IPS DF 19.7 (cell line): ENCODE measurements at places on chromosomes 6 and 20.

- DNase-seq = no peak
Measured at GRCh38 chr6:24274441-24275083, 83.3 kb downstream of the DCDC2 start.

- DNase-seq = no peak
Measured at GRCh38 chr6:16355699-16356446, 117.5 kb downstream of the GMPR start.

- peak; percentile 92 for DNase-seq
Measured at GRCh38 chr6:4021133-4021853, 57.6 kb downstream of the FAM217A start.

- DNase-seq = no peak
Measured at GRCh38 chr6:167054987-167055386, 55.8 kb downstream of the CEP43 start.

DNA sequence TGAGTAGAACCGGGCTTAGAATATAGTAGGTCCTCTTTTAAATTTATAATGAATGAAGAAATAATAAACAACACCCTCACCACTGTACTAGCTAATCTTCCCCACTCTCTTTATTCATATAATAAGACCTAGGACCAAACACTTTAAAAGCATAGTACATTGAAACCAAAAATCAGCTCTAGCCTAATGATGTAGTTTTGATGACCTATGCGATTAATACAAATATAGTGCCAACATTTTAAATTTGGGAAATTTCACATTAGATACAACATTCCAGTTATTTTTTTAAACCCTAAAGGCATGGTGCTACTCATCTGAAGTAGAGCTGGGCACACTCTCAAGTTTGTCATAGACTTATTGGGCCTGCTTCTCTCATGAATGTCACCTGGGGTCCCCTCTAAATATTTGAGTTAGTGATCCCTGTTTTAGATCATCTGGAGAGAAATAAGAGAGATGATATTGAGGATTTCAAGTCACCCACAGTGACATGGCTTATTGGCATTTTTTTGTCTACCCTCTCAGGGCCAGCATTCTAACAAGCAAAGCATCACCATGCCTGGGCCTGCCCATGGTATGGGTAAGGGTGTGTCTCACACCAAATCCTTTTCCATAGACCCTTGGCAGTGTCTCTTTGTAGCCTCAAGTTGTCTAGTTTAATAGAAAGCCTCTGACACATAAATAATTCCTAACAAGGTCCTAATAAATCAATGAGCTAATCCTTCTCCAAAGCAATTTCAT is 319.8 kb downstream of the HIVEP2 start:
- DNase-seq = no peak

GRCh38 chr6:17001188-17001587 is 100.7 kb upstream of the STMND1 start:
- no peak for DNase-seq

DNA sequence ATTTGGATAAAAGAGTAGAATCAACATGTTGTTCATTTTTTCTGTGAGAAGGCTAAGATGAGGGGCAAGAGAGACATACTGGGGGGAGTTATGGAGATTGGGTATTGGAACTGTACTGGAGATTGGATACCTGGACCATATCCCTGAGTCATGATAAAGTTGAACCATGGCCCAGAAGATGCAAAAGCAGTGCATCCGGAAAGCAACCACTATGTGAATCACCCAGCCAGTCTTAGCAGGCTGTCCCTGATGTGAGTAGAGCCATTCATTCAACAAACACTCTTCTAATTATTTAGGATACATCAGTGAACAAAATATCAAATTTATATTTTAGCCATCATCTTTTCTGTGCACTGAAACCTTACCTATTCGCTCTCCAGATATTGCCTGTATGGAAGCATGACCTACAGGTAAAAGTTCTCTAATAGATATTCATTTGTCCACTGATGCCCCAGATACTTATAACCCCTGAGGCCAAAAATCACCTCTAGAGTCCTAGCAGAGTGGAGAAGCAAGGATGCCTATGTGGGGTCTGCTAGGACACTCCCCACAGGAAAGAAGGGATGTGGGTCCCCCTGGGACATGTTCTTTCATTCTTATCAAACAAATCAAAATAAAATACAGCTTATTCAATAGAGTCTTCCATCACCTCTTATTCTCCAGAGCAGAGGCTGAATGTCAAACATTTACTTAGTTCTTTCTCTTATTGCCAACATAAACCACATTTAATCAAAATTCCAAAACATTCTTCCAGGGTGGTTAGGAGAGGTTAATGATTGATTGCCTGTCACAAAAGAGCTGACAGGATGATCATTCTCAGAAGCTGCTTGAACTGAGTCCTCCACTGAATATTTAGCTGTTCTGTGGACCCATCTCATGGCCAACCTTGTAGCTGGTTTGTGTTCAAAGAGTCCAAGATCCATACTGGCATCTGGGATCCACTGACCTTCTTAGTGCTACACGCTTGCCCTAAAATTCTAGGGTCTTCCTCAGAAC is 37.0 kb upstream of the PKHD1 start:
- no peak for DNase-seq

GRCh38 chr6:129766959-129767728 is 57.2 kb upstream of the ARHGAP18 start:
- no peak for DNase-seq

GRCh38 chr6:112154711-112155110 is 67.3 kb downstream of the FAM229B start:
- no peak for DNase-seq

DNA sequence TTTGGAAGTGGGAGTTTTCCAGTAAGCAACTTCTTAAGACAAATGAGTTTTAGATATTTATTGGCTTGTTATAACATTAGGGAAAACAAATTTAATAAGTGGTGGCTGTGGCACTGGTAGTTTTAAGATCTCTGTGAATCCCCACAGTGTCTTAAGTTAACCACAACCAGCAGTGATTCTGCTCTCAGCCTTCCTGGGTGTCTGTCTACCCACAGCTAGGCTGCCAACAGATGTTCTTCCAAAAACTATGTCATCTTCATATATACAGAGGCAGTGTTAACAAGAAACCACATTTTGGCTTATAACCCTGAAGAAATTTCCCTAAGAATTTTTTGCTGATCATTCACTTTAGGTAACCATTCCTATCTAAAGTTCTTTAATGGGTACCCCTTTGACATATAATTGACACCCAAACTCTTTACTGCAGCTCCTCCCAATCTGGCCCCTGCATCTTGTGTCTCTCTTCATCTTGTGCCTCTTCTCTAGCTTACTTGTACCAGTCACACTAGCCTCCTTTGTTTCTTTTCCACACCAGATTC is 52.7 kb downstream of the TOP1 start:
- no peak for DNase-seq

DNA sequence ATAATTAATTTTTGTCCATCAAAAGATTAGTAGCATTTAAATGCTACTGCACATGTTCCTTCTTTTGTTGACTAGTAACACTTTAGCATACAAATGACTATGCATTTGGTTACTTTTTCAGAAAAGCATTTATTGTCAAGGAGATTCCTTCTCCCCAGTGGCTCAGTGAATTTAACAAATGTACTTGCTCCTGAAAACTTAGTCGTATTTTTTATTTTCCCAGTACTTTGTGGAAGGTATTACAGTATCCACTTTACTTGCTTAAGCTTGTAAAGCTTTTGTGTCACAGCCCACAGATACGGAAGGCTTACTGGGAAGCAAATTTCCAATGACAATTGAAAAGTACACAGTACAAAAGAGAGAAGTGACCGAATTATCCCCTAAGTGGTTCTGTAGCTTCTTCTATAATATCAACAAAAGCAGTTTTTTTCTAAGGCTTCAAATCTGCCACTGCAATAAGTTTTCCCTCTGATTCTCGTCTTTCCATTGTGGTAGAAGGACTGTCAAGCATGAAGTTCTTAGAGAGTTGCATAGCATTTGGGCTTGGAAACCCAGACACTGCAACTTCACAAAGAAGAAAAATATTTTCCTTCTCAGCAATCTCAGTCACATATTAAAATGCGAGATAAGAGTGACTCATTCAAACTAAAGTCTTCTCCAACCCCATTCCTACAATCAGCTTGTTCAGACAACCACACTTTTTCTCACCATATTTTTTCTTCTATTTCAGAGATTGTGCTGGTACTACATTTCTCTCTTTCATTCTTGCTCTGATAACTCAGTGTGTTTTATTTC is 431.2 kb downstream of the GRIK2 start:
- no peak for DNase-seq

- no peak for DNase-seq
Measured at GRCh38 chr6:3287976-3288707, 29.4 kb downstream of the PSMG4 start.

GRCh38 chr20:10594296-10594868 is 79.4 kb downstream of the JAG1 start:
- no peak for DNase-seq

GRCh38 chr6:157020398-157020797 is 243.2 kb downstream of the ARID1B start:
- DNase-seq = no peak

DNA sequence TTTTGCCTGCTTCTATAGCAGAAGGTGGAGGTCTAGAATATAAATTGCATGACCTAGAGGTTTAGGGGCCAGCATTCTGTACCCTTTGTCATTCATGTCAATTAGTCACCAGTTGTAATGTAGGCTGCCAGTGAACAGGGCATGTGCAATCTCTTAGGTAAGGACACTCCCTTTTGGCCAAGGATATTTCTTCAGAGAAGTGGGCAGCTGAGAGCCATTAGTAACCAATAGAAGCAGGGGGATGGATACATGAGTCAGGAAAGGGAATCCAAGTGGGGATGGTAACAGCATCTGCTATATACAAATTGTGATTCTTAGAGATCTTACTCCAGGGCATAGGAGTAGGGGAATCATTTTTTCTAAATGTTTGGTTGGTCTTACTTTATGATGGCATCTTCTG is 494.2 kb upstream of the JAG1 start:
- DNase-seq = no peak

DNA sequence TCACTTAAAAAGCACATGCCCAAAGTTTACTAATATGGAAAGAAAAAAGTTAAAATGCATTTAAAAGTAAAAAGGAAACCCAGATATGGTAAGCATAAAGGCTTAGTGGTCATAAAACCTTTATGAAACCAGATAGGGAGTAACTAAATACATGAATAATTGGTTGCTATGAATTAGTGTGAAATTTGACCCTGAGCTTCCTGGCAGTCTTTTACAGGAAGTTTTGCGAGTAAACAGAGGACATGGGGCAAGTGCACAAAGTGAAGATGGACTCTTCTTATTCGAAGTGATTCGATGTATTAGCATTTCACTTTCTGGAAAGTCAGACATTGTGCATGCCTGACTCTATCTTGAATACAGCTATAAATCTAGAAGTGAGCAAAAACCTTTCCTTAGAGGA is 90.9 kb upstream of the MLIP start:
- no peak for DNase-seq

- no peak for DNase-seq
Measured at GRCh38 chr6:42335896-42336295, 115.8 kb downstream of the TRERF1 start.

- no peak for DNase-seq
Measured at GRCh38 chr6:157597461-157598312, 216.7 kb downstream of the ZDHHC14 start.

DNA sequence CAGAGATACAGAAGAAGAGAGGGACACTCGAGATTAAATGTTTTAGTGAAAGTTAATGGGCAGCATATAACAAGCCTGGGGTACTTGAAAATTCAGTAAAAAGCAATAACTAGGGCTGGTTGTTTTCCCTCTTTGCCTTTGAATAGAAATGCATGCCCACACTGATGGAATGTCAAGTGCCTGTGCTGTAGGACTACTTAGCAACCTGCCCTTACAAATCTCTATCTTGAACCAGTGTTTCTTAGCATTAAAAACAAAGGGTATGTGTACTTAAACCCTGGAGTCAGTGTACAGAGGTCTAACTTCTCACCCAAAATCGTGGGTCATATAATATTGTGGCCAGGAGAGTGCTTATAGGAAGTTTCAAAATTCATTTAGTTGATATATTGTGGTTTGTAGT is 37.1 kb downstream of the RNF144B start:
- no peak for DNase-seq

- DNase-seq = no peak
Measured at GRCh38 chr6:7137335-7138045, 29.7 kb downstream of the RREB1 start.

DNA sequence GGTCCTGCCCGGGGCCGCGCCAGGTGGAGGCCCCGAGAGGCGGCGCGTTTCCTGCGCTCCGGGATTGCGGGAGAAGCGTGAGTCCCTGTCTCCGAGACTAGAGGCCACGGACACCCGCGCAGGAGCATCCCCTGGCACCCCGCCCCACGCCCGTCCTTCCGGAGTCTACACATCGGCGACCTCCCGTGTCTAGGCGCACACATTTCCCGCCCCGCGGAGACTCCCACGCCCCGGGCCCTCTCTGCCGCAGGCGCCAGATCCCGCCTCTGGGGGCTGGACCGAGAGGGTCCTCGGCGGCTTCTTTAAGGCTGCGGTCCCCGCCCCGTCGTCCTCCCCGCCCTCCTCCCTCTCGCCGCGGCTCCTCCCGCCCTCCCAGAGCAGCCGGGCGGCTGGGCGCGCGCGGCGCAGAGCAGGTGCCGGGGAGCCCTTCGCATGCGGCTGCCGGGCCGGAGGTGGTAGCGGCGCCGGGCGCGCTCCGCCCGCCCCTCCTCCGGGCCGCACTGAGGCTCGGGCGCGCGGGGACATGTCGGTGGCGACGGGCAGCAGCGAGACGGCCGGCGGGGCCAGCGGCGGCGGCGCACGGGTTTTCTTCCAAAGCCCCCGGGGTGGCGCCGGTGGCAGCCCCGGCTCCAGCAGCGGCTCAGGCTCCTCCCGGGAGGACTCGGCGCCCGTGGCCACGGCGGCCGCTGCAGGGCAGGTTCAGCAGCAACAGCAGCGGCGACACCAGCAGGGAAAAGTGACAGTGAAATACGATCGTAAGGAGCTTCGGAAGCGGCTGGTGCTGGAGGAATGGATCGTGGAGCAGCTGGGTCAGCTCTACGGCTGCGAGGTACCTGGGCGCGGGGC is at the start of gene PPP1R14C:
TSS of gene PPP1R14C (plus strand) at position 375 of the 846 bp plus-strand sequence. CDS start at position 524, 149 bp downstream.
- DNase-seq = no peak

GRCh38 chr6:98094696-98095095 is 739.7 kb upstream of the POU3F2 start:
- DNase-seq = no peak

DNA sequence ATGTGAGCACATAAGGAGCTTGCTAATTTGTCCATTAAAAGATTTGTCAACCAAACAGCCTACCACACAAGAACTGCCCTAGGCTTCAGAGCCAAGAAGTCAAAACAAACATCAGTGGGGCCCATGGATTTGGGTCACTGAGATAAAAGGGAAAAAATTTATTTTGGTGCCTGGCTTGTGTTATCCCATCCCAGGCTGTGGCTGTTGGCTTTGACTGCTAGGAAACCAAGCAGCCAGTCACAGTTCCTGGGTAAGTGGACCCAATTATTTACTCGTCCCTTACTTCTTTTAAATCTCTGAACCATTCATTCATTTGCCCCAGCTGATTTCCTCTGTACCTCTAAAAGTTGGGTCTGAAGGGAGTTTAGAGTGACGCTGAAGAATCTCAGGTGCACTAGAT is 41.3 kb downstream of the EDN1 start:
- DNase-seq = no peak

DNA sequence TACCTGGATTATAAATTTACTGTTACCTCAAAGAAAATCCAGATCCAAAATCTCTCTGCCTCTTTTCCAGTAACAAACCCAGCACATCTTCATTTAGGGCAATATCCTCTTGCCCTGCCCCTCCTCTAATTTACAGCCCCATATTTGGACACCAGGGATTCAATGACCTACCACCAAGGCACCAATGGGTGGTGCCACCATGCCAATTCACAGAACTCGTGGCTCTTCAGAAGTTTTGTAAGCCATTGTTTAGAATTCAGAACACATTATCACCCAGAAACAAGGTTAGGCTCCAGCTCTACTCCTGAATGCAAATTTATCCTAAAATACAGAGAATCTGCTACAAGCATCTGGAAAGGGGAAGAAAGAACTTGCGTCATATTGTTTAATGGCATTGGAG is 67.8 kb upstream of the SASH1 start:
- DNase-seq = no peak
